ENCODE measurements at places on chromosomes 7 and 10.
A peak's percentile ranks its signal among the peaks of the same experiment; 100 is the strongest.

- DNase-seq = no peak
Measured at GRCh38 chr7:41820111-41820671, 117.3 kb upstream of the INHBA start.

DNA sequence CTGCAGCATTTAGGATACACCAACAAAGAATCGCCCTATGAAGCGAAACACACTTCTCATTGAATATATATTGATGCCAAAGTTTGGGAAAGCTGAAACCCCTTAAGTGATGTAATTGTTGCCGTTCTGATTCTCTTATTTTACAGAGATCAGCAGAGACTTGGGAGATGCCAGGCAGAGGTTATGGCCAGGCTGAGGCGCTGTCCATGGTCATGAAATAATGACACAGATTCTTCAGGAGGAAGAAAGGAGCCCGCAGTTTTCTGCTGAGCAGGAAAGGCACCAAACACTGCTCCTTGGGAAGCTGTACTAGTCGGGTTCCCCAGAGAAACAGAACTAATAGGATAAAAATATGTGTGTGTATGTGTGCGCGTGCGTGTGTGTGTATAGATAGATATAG is 566.0 kb downstream of the CALN1 start:
- no peak for DNase-seq

DNA sequence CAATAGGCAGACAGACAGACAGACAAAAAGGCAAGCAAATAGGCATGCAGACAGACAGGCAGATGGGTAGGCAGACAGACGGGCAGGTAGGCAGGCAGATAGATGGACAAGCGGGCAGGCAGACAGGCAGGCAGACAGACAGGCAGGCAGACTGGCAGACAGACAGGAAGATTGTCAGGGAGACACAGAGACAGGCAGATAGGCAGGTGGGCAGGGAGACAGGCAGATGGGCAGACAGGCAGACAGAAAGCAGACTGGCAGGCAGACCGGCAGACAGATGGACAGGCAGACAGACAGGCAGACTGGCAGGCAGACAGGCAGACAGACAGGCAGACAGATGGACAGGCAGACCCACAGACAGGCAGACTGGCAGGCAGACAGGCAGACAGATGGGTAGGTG is 70.3 kb upstream of the MYL10 start:
- DNase-seq = no peak

GRCh38 chr7:24574386-24574785 is 1.1 kb downstream of the PALS2 start:
- no peak for DNase-seq

GRCh38 chr7:39365751-39366295 is 200.4 kb upstream of the YAE1 start:
- DNase-seq = no peak

DNA sequence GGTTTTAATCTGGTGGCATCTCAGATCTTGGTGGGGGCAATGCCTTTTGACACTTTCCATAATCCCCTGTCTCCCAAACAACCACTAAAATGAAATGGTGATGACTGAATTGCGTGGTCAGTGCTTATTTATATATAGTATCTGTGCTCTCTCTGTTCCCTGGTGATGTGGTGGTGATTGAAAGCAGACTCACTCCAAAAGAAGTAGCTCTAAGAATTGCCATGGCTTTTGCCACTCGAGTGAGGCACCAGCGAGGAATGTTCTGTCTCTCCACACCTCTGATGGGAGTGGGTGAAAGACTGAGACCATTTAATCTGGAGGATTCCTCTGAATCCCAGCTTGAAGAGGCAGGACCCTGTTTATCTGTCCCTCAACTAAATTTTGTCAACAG is 2.8 kb downstream of the DUSP5 start:
- no peak for DNase-seq

DNA sequence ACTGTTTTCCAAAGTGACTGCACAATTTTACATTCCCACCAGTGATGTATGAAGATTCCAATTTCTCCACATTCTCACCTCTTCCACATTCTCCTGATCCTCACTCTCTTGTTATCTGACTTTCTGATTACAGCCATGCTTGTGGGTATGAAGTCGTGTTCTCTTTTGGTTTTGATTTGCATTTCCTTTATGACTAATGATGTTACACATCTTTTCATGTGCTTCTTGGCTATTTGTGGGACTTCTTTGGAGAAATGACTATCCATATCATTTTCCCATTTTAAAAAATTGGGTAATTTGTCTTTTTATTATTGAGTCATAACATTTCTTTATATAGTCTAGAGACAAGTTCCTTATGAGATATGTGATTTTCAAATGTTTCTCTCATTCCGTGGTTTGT is 10.5 kb upstream of the GIMAP8 start:
- DNase-seq = no peak

GRCh38 chr7:44537442-44537841 is 3.7 kb downstream of the NPC1L1 start:
- DNase-seq = no peak

DNA sequence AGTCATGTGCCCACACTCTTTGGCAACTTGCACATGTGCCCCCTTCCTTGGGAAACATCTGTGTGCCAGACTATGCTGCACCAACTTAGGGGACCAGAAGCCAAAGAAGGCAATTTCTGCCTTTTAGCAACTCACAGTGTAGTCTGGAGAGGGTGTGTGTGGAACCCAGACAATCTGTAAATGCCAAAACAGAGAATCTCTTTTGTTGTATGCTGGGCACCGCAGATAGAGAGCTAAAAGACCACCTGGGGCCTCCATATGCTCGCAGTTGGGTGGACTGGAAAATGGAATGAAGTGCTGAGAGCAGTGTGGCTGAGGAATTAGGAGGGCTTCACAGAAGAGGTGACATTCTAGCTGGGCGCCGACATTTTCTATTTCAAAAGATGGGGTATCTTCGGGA is 26.4 kb downstream of the UBTD1 start:
- DNase-seq = no peak

GRCh38 chr7:39417642-39418041 is 148.6 kb upstream of the YAE1 start:
- no peak for DNase-seq

GRCh38 chr7:145263886-145264285 is 428.0 kb upstream of the TPK1 start:
- DNase-seq = no peak

DNA sequence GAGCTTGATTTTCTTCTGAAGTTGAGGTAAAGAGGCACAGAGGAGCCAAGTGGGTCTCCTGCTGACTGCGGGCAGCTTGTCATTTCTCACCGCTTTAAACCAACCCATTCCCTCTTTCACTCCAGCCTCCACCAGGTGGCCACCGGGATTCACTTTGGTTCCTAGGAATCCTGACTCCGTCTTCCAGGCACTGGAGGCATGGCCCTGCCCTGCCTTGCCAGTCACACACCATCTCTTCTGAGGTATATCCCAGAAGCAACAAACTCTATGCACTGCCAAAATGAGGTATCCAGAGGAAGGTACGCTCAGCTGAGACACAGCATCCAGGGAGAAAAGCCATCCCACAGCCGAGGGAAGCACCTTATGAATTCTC is 280.8 kb downstream of the TNS3 start:
- no peak for DNase-seq

GRCh38 chr7:83415840-83416239 is 233.1 kb downstream of the SEMA3E start:
- no peak for DNase-seq

- DNase-seq = no peak
Measured at GRCh38 chr7:48161407-48162125, 9.7 kb upstream of the ABCA13 start.

- DNase-seq = no peak
Measured at GRCh38 chr7:36523371-36524101, 133.9 kb downstream of the ANLN start.

DNA sequence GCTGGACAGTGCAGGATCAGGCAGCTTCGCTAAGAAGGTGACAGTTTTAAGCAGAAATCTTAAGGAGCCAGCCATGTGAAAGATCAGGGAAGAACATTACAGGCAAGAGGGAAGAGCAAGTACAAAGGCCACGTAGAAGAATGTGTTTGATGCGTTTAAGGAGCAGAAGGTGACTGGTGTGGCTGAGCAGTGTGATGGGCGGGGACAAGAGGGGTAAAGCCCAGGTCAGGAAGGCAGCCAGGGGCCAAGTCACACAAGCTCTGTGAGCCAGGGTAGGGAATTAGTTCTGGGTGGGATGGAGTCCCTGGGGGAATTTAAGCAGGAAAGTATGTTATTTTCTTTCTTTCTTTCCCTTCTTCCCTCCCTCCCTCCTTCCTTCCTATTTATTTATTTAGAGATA is 166.9 kb downstream of the SH3PXD2A start:
- DNase-seq = no peak

GRCh38 chr7:77482015-77482414 is 55.1 kb upstream of the PTPN12 start:
- DNase-seq = no peak

GRCh38 chr7:142960955-142961512 is 1.1 kb downstream of the KEL start:
- peak; percentile 25 for DNase-seq

GRCh38 chr7:30238721-30239441 is 45.5 kb upstream of the ZNRF2 start:
- no peak for DNase-seq

DNA sequence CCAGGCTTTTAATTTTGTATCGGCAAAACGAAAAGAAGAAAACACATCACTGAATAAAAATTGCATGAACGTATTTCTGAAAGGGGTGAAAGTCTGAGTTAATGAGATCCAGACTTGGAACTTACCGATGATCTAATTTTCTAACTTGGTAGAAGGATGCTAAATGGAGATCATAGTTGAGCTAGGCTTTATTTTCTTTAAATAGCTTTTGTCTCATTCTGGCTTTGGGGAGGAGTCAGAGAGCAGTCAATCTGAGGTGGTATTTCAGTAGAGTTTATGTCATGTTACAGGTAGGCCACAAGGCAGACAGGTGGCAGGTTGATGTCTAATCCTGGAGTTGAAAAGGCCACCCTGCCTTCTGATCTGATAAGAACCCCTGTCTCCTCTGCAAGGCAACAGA is 161.9 kb downstream of the KIAA1217 start:
- DNase-seq = no peak

GRCh38 chr7:77455321-77455720 is 39.2 kb upstream of the GSAP start:
- DNase-seq = no peak

- DNase-seq = no peak
Measured at GRCh38 chr7:158094046-158094445, 493.6 kb downstream of the PTPRN2 start.

DNA sequence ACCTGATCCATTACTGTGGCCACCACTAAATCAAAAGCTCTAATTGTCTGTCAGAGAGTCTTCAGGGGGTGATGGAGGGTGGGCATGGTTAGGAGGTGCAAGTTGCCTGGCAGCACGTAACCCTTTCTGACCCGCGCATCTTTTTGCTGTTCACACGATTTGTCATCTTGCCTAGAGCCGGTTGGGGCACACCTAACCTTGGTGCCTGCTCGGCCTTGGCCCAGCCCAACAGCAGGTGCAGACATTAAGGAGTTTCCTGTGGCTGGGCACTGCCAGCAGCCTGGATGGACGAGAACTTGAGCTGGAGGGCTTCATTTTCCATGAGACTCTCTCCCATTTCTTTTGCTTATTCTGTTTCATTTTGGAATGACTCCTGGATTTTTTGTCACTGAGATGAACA is 41.0 kb upstream of the PTF1A start:
- DNase-seq = no peak

DNA sequence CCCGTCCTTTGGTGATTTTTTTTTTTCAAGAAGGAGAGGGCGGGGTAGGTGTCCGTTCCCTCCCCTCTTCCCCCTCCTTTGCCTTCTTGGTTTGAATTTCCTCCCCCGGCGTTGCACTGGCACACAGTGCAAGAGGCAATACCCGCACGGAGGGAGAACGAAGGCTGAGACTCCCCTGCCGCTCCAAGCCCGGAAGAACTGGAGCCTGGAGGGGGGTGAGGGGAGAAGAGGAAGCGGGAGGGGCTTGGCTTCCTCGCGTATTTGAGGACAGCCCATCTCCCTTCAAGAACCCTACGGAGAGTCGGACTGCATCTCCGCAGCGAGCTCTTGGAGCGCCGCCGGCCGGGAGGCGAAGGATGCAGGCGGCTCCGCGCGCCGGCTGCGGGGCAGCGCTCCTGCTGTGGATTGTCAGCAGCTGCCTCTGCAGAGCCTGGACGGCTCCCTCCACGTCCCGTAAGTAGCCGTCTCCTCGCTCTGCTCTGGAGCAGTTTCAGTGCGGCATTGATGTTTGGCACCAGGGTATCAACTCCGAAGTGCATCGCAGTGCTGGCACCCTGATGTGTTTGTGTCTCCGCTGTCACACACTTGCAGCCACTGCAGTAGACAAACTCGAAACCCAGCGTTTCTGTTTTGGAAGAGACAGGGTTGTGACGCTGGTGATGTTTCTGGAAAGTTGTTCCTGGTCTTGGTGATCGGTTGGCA is at the start of gene CNTNAP2:
Gene CNTNAP2, plus strand, starts transcription at position 281 of the 702 bp plus-strand sequence. Its CDS starts 76 bp downstream, at position 357.
- DNase-seq = peak; percentile 6

DNA sequence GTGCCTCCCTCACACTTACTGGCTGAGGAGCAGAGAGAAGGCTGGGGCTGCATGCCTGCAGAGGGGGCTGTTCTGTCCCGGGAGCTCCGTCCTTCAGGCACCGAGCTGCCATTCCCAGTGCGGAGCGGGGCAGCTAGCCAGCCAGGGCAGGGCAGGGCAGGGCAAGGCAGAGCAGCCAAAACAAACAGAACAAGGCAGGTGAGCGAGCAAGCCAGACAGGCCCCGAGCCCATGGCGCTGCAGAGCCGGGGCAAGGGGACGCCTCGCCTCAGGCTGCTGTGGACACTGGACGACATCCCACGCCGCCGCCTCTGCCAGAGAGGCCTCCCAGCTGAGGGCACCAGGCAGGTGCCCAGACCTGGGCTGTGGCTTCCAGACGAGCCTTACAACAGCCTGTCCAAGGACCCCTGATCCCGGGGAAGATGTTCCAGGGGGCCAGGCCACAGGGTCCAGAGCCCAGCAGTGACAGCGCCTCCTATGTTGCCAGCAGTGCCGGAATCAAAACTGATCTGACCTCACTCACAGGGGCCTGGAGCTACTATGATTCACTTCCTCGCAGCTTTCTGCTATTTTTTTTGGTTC is 8.2 kb upstream of the NDST2 start:
- DNase-seq = no peak

GRCh38 chr7:108135446-108136190 is 5.5 kb upstream of the LAMB4 start:
- no peak for DNase-seq

DNA sequence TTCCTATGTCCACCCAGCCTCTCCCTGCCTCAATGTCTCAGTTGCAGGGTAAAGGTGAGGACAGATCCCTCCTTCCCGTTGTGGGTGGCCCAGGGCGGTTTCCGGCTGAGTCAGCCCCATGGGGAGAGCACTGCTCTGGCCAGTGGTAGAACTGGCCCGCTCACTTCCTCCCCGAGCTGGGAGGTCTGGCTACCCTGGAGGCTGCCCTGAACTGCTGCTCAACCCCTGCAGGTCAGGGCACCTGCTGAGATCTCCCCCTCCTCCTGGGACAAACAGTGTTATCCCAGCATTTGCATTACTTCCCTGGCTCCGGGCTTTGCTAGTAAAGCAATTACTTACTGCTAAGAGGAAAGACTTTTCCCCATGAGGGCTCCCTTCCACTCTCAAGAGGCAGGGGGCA is 21.4 kb upstream of the IMPDH1 start:
- no peak for DNase-seq

DNA sequence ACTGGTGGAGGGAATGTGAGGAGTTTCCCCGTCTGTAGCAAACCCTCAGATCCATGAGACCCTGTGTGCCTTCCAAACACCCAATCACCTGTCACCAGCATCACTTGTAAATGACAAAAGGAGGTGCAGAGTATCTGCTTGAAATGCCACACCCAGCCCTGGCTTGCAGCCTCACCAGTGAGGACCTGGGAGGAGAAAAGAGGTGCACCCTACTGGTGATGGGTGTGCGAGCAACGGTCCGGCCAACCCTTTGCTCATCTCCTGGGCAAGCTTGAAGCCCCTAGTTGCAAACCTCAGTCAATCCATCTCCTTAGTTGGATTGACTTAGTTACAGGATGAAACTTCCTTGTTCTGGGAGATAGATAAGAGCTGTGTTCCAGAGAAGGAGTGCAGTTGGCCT is 62.4 kb upstream of the WAPL start:
- DNase-seq = no peak

Data from thymus (tissue), 14 donors.